ENCODE measurements at places on chromosomes 2 and 18.

DNA sequence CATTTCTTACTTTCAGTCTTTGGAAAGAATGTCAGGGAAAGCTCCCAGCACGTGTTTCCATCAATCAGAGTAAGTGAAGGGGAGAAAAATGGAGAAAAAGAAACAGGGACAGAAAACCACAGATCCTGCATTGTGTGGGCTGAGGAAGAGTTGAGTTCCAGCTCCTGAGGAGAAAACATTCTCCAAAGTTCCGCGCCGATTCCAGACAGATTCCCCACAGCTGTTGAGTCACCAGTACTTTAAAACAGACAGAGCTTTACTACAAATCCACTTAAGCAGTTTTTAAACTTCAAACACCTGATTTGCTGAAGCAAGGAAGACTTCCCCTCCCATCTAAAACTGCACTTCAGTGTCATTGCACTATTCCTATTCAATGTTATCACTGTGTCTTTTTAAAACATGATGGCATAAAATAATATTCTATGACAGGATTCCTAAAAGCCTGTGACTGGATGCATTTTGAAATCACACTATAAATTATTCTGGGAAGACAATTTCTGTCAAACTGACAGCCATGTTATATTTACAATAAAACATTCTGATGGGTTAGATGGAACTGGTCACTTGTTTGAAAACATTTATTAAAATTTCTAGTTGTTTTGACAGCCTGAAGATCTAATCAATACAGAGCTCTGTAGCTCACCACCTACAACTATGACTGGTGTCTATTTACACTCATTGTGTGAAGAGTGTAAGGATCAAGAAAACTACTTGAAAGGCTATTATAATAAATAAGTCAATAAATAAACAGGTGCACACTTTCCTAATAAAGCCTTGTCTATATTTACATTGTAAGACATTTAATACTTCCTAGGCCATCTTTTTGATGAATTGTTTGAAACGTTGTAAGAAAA is 40.9 kb downstream of the TCF4 start:
- peak; percentile 25 for DNase-seq

- DNase-seq: no peak
These were observed 27.4 kb downstream of the TFPI start for GRCh38 chr2:187526792-187527191.

DNA sequence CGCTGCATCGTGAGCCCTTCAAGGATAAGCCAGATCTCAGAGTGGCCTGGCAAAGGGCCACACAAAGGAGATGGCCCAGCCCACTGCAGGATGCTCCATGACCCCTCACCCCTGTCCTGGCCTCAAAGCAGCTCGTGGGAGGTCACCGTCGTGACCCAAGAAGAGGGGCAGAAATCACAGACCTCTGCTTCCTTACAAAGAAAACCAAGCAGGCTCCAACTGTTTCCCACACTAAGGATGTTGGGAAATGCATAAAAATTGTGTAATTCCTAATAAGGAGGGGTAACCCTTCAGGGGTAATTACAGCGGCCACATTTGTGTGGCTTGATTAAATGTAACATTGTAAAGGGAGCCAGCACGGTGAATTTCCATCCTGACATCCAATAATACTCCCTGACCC is 102.3 kb downstream of the BOD1L2 start:
- no peak for DNase-seq

GRCh38 chr2:234950730-234951663 is 820 bp upstream of the SH3BP4 start:
- DNase-seq: no peak

DNA sequence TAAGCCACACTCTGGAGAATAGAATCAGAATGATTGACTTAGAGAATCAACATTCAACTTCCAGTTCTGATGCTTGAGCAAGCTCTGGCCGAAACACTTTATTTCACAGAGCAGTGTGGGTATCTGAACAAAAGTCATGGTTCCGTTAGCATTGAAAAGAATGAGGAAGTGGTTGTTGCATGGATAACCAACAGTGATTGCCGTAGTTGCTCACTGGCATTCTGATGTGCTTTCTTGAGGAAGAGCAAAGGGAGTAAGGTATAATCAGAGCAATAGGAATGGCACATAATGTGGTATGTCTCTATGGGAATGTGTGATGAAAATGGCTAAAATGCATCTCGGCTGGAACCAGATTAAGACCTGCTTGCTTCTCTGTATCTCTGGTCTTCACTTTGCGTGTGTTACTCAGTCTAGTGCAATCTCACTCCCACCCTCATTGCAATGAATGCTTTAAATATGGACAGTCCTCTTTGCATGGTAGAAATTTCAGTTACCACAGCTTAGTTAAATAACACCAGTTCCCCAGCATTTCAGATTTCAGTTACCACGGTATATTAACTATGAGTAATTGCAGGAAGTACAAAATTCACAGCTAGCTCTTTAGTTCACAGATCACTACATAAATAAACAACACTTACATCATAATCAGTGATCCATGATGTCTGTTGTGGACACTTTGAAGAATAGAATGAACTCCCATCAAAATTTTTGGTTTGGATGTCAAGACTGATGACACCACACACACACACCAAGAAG is 7.8 kb upstream of the RAB12 start:
- peak; percentile 60 for DNase-seq

DNA sequence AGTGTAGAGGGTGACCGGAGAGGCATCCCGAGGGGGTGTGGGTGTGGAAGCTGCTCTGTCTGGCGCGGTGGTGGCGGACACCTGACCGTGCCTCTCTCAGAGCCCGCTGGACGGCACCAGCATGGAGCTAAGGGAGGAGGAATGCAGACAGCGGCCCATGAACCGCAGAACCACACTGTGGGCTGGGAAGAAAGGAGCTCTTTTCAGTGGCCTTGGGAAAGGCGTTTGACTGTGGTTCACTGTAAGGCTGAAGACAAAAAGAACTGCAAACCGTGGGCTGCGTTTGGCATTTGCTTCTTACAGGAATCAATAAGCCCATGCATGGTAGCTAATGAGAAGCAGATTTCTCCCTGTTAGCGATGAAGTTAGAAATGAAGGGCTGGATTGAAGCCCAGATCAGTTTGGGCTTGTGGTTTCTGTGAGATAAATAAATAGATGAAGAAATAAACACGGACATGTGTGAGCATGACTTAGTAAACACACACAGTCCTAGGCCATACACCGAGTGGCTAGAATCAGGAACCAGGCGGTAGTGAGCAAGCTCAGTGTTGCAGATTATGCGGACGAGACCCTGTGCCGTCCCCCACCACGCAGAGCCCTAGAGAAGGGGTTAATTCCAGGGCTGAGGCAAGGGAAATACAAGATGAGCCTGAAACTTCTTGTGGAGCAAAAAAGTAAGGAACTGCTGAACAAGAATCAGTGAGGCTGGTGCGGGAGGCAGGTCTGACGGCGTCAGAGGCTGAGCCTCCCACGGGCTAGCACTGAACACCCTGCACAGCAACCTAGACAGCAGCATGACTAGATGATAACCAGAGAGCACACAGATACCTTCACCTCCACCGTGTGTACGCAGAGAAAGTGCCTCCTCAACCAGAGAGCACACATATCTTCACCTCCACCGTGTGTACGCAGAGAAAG is 29.3 kb upstream of the NFATC1 start:
- DNase-seq: no peak

GRCh38 chr18:56775701-56776100 is 124.5 kb downstream of the WDR7 start:
- no peak for DNase-seq
